ENCODE measurements at places on chromosomes 7 and 10. TPM values are rescaled to one million over a fixed set of nuclear protein-coding genes. Genes with fewer than 3 reads are reported as not detected.

Gene LOXL4
- total RNA-seq = 1.1 TPM

DNA sequence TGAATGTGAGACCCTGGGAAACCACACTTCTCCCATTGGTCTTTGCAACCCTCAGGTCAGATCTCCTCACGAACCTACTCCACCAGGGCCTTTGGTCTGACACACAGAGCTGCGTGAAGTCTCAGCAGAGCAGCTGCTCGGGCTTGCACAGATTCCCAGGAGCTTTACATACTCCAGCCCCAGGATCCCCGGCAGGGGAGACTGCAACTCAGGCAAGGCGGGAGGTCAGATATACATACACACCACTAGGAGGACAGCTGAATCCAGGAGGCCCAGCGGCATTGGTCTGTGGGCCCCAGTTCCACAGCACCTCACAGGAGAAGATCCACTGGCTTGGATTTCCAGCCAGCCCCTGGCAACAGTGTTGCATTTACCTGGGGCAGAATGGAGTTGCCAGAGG lies 239.2 kb downstream of the GPAM start:
- ATAC-seq = no peak

- ATAC-seq = no peak
Observed at GRCh38 chr7:130927062-130927461, 193.1 kb upstream of the KLF14 start.

Gene ASB10
- total RNA-seq = not detected

DNA sequence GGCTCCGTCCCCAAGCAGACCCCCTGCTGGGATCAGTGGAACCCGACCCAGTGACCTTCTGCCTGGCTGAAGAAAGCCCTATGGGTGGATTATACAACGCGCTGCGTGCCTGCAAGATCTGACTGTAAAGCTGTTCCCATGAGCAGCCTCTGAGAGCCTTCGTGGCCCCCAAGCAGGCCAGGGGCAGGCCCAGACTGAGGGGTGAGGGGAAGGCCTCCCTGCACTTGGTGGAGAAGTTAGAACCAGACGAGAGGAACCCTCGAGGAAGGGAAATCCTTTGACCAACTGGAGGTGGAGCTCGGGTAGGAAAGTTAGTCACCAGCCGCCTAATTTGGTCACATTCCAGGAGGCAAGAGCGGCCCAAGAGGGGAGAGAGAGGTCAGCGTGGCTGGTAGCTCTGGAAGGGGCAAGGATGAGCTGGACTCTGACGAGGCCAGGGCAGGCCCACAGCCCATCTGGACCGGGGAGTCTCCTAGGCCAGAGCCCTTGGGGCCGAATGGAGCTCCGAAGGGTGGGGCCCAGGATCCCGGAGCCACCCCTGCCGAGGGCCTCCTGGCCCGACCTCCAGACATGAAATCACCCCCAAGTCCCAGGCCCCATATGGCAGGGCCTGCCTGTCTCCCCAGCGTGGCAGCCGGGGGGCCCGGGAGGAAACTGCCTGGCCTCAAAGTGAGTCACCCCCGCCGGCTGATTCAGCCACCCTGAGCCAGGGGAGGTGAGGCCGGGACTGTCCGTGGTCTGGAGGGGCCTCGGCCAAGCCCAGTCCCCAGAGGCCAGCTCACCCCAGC lies 23.3 kb upstream of the PDGFA start:
- ATAC-seq = peak; percentile 9

DNA sequence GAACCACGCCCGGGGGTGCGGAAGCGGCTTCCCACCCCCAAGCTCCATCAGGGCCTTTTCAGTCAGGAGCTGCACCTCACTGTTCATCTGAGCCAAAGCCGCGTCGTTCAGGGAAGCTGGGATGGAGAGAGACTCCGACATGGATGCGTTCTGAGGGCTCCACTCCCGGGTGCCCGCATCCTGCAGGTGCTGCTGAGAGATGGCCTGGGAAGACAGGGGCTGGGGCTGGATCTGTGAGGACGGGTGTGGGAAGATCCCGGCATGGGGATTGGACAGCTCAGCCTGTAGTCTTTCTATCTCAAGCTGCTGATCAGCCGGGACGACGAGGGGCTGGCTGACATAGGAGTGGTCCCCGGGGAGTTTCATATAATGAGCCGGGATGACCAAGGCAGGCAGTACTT lies 45.0 kb upstream of the NMT2 start:
- ATAC-seq = no peak
